Activated CD4-positive, alpha-beta T cell treated with anti-CD3 and anti-CD28 coated beads, Interleukin-2, Interleukin-4, amounts not matched to agents 100 ng/mL and 50 ng/mL, durations not matched to agents 16 hours and 8 hours (primary cell): ENCODE measurements at places on chromosomes 5 and 9.
A peak's percentile ranks its signal among the peaks of the same experiment; 100 is the strongest.

DNA sequence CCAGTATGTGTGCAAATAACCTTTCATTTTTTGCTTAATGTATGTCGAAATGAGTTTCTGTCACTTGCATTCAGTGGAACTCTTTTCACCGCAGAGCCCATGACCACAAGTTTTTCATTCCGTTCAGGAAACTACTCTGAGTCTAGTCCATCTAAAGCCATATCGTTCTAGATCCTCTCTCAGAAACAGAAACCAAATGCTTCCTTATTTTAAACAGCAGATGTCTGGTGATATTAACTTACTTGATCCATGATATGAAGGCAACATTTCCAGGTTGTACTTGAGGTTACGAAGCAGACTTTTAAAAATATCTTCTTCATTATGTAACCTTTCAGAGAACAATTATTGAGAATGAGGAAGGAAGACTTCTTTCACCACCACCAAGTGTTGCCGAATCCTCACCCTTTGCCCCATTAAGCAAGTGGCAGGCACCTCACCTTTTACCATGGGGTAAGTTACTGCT lies 72.4 kb upstream of the GNAQ start:
- DNase-seq: peak; percentile 54

GRCh38 chr5:76342474-76342873 lies 60.6 kb upstream of the IQGAP2 start:
- no peak for DNase-seq

- DNase-seq: no peak
Measured at GRCh38 chr5:19534751-19535150, 453.2 kb downstream of the CDH18 start.

DNA sequence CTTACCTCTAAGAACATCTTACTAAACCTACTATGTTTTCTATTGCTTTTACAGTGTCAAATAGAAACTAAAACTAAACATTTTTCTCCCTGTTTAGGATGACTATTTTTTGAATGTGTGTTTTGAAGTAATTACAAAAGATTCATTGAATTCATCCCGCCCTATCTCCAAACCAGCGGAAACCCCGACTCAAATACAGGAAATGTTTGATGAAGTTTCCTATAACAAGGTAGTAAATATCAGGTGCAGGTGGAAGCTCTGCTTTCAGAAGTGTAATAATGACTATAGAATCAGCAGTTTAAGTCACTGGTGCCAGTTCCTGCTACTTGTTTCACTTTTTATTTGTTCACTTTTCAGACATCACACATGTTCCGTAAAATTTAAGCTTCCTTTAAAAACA lies 20.0 kb downstream of the ERAP2 start:
- DNase-seq: peak; percentile 55

DNA sequence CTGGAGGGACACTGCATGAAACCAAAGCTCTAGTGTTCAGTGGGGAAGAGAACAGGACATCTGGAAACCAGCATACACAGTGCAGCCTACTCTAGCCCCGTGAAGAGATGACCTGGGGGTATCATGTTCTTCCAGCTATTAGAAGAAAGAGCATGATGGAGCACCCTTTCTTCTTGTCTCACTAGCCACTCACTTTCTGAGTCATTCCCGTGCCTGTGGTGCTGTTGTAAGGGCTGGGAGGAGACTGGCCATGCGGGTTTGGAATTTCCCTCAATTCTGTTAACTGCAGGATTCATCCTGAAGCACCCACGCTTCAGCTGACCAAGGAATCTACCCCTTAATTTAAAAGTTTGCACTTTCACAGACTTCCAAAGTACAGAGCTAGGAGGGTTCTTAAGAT lies 137.0 kb downstream of the COL23A1 start:
- DNase-seq: no peak

DNA sequence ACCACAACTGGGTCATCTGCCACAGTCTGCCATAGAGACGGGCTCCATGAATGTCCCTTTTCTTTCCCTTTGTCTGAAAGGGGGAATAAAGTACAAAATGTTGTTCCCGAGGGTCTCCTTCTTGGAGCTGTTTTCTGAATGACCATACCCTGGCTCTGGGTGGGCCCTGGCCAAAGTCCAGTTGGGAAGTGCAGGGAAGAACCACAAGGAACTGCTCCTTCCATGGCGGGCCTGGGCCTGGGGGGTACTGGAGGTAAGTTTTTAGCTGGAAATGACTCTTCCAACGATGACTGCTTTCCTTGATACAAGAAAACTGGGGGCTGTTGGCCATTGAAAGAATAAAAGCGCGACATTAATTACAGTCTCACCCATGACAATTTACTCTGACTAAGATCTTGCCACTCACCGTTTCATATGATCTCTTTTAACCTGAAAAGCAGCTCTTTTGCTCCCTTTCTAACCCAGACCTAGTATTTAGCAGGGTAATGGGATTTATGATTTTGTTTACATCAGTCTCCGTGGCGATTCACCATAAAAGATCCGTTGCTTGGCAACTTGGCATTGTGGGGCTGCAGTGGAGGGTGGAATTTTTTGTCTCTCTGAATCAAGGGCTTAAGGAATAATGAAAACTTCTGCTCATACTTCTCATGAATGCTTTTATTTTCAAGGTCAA lies 89.2 kb upstream of the PTCH1 start:
- no peak for DNase-seq

DNA sequence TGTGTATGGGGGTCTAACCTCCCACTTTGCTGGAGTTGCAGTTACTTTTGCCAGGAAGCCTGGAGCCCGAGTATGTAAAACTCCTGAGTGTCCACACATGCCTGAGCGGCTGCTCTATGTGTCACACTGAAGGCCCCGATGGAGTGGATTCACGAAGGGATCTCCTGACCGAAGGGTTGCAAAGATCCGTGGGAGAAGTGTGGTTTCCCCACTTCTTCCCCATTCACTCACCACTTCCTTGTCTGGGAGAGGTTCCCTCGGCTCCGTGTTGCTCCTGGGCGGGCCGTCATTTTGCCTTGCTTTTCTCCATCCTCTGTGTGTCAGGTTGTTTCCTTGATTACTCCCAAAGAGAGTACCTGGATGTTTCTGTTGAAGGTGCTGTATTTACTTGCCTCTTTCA lies 16.2 kb upstream of the IL3 start:
- no peak for DNase-seq
